ENCODE measurements at places on chromosomes 1 and 21.

DNA sequence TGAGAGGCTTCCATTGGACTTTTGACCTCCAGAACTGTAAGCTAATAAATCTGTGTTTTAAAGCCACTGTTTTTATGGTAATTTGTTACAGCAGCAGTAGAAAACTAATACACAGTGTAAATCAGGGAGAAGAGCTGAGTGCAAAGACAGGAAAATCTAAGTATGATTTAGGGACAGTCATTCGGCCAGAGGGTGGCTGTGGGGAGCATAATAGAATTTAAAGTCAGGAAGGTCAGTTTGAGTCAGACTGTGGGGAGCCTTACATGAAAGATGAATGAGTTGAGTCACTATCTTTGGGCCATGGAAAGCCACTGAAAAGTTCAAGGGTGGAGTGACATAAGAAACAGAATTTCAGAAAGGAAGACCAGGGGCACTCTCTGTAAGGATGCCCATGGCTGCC, 52.4 kb upstream of the SSX2IP start:
- DNase-seq: no peak

GRCh38 chr1:106688446-106688845, 368.0 kb upstream of the PRMT6 start:
- no peak for DNase-seq

- DNase-seq: no peak
Measured at GRCh38 chr21:45303751-45304475, 16.2 kb upstream of the POFUT2 start.

DNA sequence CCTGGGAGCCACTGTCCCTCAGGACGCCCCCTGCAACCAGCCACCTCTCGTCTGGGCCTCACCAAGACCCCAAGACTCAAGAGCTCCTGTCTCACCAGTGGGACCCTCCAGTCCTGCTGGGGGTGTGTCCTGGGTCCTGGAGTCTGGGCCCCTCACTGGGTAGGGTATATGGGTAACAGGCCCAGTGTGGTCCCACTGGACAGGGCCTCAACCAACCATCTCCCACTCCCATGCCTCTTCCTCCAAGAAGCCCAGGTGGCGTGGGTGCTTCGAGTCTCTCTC, 725 bp upstream of the VWA1 start:
- no peak for DNase-seq

GRCh38 chr1:111691886-111692285, 47.3 kb downstream of the INKA2 start:
- DNase-seq: no peak

- no peak for DNase-seq
Measured at GRCh38 chr21:34724131-34724856, 55.5 kb downstream of the CLIC6 start.
